Activated T-helper 1 cell treated with anti-CD3 and anti-CD28 coated beads, Interleukin-12 subunit alpha, Interleukin-12 subunit beta, Interleukin-2, Interleukin-4 antibody, amounts not matched to agents 30 ng/mL and 10 ng/mL and 1 ng/mL, durations not matched to agents 14 hours and 24 hours and 36 hours (primary cell): ENCODE measurements at places on chromosomes 13 and 19. TPM values are rescaled to one million over a fixed set of nuclear protein-coding genes. Genes with fewer than 3 reads are reported as not detected.

GRCh38 chr19:13417054-13417453 is 89.2 kb downstream of the CACNA1A start:
- no peak for DNase-seq

- DNase-seq, result peak; percentile 85
Observed at GRCh38 chr19:1592024-1592754, 476 bp downstream of the MBD3 start.

DNA sequence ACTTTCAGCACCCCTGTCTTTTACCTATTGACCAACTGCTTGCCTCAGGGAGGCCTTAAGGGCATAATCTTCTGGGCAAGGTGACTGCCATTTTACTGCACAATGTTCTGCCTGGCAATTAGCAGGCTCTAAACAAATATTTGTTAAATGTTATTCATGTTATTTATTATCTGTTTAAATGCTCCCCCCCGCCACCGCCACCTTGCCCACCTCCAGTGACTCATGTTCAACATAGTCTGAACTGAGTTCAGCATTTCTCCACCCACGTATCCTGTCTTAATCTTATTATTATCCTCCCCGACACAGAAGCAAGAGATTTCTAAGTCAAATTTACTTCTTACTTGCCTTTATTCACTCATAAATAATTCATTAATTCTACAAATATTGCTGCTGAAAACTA is 144.8 kb downstream of the LIG4 start:
- no peak for DNase-seq

The MYCBP2 gene
- total RNA-seq, result 96.4 and 101 TPM in 2 replicates

DNA sequence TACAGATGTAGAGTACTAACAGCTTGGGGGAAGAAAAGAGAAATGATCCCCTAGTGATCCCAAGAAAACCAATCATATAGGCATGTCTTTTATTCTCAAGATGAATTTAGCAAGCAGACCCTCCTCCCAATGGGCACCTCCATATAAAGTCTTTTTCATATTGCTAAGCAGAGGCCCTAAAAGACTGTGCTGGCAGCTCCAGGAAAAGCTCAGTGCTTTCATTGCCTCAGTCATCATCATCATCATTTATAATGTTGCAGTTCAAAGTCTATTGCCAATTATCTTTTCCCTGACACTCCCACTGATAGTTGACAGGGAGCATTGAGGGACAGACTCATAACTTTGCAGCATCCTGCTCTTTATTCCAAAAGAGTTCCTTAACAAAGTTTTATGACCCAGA is 13.0 kb downstream of the GPR183 start:
- DNase-seq, result no peak

DNA sequence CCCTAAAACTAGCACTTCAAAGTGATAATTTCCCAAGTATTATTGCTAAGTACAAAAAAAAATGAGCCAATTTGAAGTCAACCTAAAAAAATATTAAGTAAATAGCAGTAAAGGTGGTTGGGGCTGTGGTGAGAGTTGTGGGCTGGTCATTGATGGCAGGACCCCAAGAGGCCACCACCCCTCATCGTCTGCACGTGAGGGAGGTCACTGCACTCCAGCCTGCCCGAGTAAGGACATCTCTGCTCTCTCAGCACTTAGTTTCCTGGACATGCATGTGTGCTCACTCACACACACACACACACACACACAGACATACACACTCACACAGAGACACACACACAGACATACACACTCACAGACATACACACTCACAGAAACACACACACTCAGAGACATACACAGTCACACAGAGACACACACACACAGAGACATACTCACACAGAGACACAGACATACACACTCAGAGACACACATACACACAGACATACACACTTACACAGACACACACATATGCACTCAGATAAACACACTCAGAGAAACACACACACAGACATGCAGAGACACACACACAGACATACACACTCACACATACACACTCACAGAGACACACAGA is 127.2 kb upstream of the SOX1 start:
- no peak for DNase-seq

DNA sequence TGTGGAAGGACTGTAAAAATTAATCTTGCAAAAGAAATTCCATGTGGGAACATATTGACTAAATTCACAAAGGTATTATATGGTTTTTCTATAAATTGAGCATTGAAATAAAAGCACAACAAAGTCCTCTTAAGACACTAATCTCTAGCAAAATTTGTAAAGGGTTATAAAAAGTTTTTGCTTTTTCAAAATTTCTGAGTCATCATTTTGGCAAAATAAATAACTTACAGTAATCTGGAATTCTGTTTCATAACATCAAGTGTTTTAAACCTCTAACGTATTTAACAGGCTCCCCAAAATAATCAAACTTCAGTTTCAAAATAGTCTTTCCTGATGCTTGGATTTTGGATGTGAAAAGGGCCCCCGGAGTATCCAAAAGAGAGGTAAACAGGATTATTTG is 26.0 kb downstream of the MED4 start:
- DNase-seq, result no peak
